ENCODE measurements at places on chromosomes 7 and 10.

DNA sequence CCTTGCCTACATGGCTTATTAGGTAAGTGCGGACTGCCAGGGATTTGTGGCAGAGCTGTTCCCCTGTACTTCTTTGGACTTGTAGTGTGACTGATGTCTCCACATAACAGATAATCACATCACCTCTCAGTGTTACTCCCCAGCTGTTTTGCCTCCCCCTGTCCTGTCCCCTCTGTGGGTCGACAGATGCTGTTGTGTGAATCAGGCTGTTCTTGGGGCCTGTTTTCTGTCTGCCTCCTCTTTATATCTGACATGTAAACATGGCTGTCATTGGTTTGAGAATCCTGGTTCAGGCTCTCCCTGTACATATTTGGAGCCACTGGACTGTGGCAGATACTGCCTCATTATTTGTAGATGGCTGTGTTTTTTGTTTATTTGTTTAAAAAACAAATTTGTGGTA lies 22.7 kb downstream of the CCNY start:
- no peak for DNase-seq

GRCh38 chr10:18240185-18240882 lies 100.1 kb downstream of the CACNB2 start:
- no peak for DNase-seq

DNA sequence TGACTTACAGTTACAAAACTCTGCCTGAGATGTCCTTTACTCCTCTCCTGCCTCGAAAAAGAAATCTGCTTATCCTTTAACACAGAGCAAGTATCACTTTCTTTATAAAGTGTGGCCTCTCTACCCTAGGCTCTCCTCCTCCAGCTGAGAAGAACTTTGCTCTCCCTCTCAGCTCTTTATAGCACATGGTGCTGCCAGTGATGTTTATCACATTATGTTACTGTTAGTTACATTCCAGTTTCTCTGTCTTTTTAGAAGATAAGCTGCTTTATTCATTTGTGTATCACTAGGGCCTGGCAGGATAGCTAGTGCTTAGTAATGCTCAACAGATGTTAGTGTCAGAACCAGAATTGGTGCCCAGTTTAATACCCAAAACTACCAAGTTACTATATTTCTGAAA lies 41.1 kb upstream of the TMEM229A start:
- DNase-seq: no peak

GRCh38 chr10:16964576-16965343 lies 147.5 kb upstream of the RSU1 start:
- no peak for DNase-seq

DNA sequence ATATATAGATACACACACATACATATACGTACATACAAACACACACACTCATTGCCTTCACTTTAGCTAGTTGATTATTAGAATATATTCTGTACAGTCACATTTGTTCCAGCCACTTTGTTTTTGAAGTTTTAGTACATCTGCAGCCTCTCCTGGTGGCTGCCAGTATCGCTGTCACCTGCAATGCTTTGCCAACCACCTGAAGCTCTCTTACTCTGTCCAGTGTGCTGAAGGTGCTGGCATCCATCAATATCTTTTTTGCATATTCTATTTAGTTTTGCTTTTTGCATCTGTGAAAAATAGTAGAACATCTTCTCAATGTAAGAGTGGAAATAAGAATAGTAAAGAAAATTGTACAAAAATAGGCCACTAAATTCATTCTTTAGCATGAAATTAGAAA lies 388.6 kb downstream of the EXOC4 start:
- DNase-seq: no peak

DNA sequence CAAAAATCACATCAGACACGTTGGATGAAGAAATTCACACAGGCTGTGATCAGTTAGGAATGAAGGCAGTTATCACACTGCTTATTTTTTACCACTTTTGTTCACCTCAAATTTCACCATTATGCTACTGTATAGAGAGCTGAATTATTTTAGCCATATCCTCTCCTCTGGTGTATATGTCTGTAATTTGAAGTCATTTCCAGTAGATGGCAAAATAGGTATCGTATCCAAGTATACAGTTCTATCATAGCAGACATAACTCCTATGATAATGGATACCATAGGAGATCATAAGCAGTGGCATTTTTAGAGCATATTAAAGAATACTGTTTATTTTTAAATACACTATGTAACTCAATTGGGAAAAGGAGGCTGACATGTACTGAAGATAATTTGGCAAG lies 909.7 kb downstream of the DNAJB9 start:
- no peak for DNase-seq

GRCh38 chr10:60490013-60490412 lies 100.3 kb upstream of the ANK3 start:
- DNase-seq: no peak

GRCh38 chr7:115435178-115435577 lies 513.3 kb downstream of the MDFIC start:
- DNase-seq: no peak

DNA sequence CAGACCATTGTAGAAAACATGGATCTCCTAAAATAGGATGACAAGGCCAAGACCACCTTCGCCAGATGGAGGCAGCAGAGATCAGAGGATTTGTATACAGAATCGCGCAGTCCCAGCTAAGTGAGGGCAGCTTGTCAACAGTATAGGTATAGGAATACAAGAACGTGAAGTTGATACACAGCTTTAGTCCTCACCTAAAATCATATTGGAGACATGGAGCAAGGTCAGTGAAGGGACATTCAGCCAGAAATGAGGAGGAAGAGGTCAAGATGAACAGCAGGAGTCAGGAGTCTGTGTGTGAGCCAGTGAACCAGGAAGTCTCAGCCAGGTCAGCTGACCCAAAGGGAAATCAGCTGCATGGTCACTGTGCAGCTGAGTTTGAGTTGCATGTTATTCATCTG lies 263.4 kb upstream of the PRKCQ start:
- no peak for DNase-seq

DNA sequence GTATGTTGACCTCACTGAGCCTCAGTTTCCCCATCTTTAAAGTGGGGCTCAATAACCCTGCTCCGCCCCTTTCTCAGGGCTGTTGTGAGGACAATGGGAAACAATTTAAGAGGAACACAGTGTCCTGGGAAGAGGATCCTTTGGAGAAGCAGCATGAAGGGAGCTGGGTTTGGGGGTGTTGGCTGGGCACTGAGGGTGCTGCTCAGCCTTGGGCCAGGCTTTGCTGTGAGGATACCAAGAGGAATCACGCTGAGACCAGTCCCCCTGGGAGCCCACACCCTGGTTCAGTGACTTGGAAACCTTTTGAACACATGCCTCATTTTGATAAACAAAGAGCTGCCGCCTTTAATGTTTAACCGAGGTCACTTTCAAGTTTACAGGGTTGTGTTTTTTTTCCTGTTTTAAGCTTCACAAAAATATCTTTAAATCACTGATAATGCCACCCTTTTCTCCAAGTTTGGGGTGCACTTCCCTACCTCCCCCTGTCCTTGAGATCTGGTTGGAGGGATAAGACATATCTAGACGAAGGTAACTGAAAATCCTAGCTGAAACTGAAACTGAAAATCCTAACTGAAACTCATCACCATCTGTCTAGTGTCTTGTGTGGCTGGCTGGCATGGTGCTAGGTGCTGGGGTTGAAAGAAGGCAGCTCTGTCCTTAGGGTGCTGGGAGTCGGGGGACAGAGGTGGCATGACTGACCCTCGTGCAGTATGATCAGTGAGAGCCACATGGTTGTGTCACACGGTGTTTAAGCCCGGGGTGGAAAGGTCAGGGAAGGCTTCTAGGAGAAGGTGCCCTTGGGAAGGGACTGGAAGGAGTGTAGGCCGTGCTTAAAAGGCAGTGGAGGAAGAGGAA lies 27.7 kb downstream of the ZNF775 start:
- no peak for DNase-seq

DNA sequence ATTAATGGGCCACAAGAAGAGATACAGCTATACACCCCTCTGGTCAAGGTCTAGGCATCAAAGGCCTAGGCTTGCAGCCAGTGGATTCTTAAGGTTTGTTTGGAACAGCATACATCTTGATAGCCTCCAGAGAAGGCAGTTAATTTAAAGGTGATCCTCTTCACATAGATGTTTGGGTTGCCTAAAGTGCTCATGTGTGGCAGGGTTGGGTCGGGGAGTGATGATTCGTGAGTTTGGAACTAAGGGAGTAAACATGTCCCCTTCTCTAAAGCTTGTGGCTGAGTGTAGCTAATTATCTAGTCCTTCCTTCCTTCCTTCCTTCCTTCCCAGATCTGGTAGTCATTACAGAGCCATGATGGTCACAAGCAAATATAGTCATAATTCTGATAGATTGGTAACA lies 12.4 kb downstream of the PCLO start:
- no peak for DNase-seq

- peak; percentile 18 for DNase-seq
These were observed 27.1 kb downstream of the TNRC18 start for GRCh38 chr7:5396542-5396941.

- no peak for DNase-seq
These were observed 13.6 kb upstream of the MSS51 start for GRCh38 chr10:73446926-73447325.
